ENCODE measurements at places on chromosomes 4 and X.

DNA sequence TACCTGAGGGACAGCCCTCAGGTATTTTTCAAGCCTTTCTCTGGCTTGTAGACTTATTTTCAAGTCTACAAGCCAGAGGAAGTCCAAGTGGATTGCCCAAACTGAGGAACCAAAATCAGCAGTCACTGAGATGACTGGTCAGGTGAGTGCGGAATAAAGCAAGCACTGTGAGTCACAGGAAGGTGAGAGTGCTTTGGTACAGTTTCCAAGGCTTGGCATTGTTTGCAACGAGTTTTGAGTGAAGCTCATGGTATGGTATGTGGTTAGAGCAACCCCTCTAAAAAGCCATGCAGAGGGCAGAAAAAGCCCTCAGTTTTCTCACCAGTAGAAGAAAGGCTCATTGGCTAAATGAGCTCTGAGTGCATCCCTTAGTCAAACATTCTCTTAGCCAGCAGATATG, 112.8 kb upstream of the EOLA2 start:
- no peak overlapping the region for H3K4me3 ChIP-seq
- DNase-seq = no peak
- no peaks in the 10 kb centered on the region for H3K36me3 ChIP-seq
- H3K4me1 ChIP-seq = peaks cover 3% of the 10 kb centered on the region

- H3K36me3 ChIP-seq = no peaks in the 10 kb centered on the region
- no peak for DNase-seq
- no peaks in the 10 kb centered on the region for H3K27me3 ChIP-seq
Measured at GRCh38 chr4:113701169-113701568, 60.4 kb downstream of the CAMK2D start.

GRCh38 chr4:80073473-80074008, 512 bp upstream of the ANTXR2 start:
- H3K27me3 ChIP-seq = peaks cover 36% of the 10 kb centered on the region
- H3K4me1 ChIP-seq = peaks cover 23% of the 10 kb centered on the region
- peak overlapping the region; percentile 95 for H3K4me3 ChIP-seq
- DNase-seq = no peak

DNA sequence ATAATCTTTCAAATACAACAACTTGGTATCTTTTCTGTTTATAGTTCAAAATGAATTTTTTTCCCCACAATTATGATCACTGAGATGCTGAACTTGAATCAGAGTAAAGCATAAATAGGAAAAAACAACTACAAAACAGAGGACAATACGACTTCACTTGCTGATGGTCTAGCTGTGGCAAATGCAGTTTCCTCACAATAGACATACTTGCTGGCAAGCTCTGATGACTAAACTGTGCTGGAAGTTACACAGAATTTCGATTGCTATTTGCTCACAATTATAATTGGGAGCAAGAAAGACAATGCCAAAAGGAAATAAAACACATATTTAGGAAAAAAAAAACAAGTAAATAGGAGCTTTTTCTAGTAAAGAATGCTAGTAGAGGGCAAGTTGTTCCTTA, 14.7 kb downstream of the VEGFC start:
- H3K4me1 ChIP-seq = peaks cover 6% of the 10 kb centered on the region
- H3K27ac ChIP-seq = no peak overlapping the region
- DNase-seq = no peak
- no peak overlapping the region for H3K4me3 ChIP-seq
- H3K27me3 ChIP-seq = no peaks in the 10 kb centered on the region

- no peak overlapping the region for H3K27ac ChIP-seq
- 0 out of 2 replicates have a peak, but pooled peaks cover 4% of the 10 kb centered on the region for H3K36me3 ChIP-seq
- peaks cover 6% of the 10 kb centered on the region for H3K4me1 ChIP-seq
- no peak overlapping the region for H3K4me3 ChIP-seq
- no peak for DNase-seq
- no peaks in the 10 kb centered on the region for H3K27me3 ChIP-seq
Measured at GRCh38 chrX:17987783-17988182, 126.7 kb upstream of the RAI2 start.

DNA sequence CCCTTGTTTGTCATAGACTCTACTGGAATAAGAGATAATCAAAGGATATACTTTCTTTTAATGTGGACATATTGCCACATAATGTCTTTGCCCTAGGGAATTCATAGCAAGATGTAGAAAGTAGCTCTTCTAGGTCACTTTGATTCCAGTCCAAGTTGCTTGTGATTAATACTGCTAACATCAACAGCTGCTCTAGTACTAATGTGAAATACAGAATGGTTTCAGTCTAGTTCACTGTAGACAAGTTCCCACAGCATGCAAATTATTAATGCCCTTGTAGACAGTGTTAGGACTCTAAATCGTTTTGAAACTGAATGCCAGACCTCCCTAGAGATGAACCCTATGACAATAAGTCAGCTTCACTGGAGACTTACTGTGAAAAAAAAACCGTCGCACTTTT, 494.6 kb upstream of the ATOH1 start:
- H3K36me3 ChIP-seq = no peaks in the 10 kb centered on the region
- no peak overlapping the region for H3K27ac ChIP-seq
- no peak overlapping the region for H3K4me3 ChIP-seq
- H3K27me3 ChIP-seq = no peaks in the 10 kb centered on the region
- no peaks in the 10 kb centered on the region for H3K4me1 ChIP-seq

DNA sequence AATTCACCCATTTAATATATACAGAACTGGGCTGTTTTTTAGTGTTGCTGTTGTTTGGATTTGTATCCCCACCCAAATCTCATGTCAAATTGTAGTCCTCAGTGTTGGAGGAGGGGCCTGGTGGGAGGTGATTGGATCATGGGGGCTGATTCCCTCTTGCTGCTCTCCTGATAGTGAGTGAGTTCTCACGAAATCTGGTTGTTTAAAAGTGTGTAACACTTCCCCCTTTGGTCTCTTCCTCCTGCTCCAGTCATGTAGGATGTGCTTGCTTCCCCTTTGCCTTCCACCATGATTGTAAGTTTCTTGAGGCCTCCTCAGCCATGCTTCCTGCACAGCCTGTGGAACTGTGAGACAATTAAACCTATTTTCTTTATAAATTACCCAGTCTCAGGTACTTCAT, 141.6 kb upstream of the AADAT start:
- DNase-seq = no peak
- no peak overlapping the region for H3K4me3 ChIP-seq
- no peak overlapping the region for H3K27ac ChIP-seq
- peaks cover 12% of the 10 kb centered on the region for H3K4me1 ChIP-seq
- no peaks in the 10 kb centered on the region for H3K36me3 ChIP-seq

DNA sequence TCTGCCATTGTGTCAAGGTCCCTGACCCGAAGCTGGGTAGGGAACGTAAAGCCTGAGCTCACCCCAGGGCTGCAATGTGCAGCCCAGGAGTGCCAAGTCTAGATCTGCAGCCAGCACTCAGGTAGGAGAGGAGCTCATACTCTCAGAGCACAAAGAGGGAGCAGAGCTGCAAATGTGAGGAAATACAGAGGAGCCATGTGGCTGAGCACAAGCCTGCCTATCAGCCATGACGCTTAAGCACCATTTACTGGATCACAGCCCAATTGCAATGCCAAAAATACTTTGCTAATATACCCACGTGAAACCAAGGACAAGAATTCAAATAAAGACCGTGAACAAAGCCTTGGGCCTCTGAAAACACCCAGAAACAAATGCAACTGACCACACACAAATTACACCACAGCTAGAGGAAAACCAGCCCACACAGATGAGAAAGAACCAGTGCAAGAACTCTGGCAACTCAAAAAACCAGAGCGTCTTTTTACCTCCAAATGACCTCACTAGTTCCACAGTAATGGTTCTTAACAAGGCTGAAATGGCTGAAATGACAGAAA, 69.0 kb upstream of the HPF1 start:
- H3K4me3 ChIP-seq = no peak overlapping the region
- H3K36me3 ChIP-seq = peaks cover 16% of the 10 kb centered on the region
- H3K4me1 ChIP-seq = no peaks in the 10 kb centered on the region
- no peak overlapping the region for H3K27ac ChIP-seq
- DNase-seq = no peak

DNA sequence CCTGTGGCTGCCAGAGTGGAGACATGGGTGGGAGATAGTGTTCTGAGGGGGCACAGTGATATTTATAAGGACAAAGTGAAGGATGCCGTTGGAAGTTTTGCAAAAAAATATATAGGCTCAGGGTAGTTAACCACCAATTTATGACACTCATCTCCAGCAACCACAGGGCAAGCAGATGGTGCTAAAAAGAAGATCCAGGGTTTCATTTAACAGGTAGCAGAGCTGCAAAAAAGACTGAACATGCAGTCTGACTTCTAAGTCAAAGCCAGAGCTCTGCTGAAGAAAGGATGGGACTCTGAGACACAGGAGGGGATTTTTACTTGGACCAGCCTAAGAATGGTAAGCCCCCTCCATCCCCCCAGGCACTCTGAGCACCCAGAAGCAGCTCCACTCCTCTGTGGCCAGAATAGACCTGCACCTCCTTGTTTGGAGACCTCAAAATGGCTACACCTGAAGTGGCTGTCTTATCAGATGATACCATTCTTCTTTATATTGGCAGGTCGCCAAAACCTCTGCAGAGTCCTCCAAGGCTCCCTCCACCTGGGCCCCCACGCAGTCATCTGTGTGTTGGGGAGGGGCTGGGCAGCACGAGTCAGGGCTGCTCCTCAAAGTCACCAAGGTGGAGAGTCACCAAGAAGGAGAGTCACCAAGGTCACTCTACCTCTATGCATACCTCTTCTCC, 161.4 kb upstream of the FAM9B start:
- no peaks in the 10 kb centered on the region for H3K36me3 ChIP-seq
- H3K27me3 ChIP-seq = no peaks in the 10 kb centered on the region

- H3K36me3 ChIP-seq = 0 out of 2 replicates have a peak, but pooled peaks cover 2% of the 10 kb centered on the region
- no peak overlapping the region for H3K4me3 ChIP-seq
- DNase-seq = no peak
- H3K4me1 ChIP-seq = peaks cover 70% of the 10 kb centered on the region
- H3K27ac ChIP-seq = peak overlapping the region; percentile 98
Measured at GRCh38 chr4:26299254-26299882, 21.4 kb upstream of the RBPJ start.

DNA sequence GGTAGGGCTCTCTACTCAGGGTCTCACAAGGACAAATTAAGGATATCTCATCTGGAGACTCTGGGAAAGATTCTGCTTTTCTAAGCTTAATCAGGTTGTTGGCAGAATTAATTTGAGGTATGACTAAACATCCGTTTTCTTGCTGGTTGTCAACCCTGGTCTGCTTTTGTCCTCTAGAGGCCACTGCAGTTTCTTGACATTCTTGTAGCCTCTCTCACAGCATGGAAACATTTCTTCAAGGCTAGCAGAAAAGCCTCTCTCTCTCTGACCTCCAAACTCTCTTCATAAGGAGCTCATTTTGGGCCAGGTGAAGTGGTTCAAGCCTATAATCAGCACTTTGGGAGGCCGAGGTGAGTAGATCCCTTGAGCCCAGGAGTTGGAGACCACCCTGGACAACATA, 749.5 kb upstream of the PCDH7 start:
- no peaks in the 10 kb centered on the region for H3K27me3 ChIP-seq
- H3K36me3 ChIP-seq = no peaks in the 10 kb centered on the region
- no peak overlapping the region for H3K4me3 ChIP-seq
- no peak overlapping the region for H3K27ac ChIP-seq
- DNase-seq = no peak
- H3K4me1 ChIP-seq = 0 out of 2 replicates have a peak, but pooled peaks cover 3% of the 10 kb centered on the region

GRCh38 chr4:70721747-70722146, at the start of gene RUFY3:
Gene RUFY3, plus strand, starts transcription at chr4:70721964. Its CDS starts 610 bp downstream, at chr4:70722574.
- H3K27ac ChIP-seq = peak within 1 kb of the TSS; percentile 28
- H3K4me3 ChIP-seq = no peak within 1 kb of the TSS
- no peak for DNase-seq
- peaks cover 16% of the 10 kb centered on the region for H3K4me1 ChIP-seq
- no peaks in the 10 kb centered on the region for H3K27me3 ChIP-seq

- H3K27ac ChIP-seq = no peak overlapping the region
- peak; percentile 35 for DNase-seq
- H3K36me3 ChIP-seq = no peaks in the 10 kb centered on the region
- peaks cover 47% of the 10 kb centered on the region for H3K4me1 ChIP-seq
- H3K27me3 ChIP-seq = no peaks in the 10 kb centered on the region
Measured at GRCh38 chr4:112234952-112235609, 3.5 kb downstream of the AP1AR start.

DNA sequence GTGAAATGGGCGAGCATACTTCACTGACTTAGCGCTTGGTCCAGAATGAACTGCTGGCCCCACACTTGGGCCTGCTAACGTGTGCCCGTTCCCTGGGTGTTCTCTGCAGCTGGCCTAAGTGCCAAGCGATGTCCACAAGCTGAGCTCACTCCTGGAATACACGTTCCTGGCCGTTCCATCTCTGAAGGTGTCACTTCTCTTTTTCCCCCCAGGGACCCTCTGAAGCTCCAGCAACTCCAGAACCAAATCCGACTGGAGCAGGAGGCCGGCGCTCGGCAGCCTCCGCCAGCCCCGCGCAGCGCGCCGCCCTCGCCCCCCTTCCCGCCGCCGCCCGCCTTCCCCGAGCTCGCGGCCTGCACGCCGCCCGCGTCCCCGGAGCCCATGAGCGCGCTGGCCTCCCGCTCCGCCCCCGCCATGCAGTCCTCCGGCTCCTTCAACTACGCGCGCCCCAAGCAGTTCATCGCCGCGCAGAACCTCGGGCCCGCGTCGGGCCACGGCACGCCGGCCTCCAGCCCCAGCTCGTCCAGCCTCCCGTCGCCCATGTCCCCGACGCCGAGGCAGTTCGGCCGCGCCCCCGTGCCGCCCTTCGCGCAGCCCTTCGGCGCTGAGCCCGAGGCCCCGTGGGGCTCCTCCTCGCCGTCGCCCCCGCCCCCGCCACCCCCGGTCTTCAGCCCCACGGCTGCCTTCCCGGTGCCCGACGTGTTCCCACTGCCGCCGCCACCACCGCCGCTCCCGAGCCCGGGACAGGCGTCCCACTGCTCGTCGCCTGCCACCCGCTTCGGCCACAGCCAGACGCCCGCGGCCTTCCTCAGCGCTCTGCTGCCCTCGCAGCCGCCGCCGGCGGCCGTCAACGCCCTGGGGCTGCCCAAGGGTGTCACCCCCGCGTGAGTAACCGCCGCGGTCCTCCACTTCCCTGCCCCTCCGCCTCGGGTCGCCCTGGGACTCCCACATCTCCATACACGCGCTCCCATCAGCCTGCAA, 132.3 kb downstream of the CBR4 start:
- H3K36me3 ChIP-seq = no peaks in the 10 kb centered on the region
- peaks cover 14% of the 10 kb centered on the region for H3K4me1 ChIP-seq
- peak; percentile 61 for DNase-seq
- H3K27ac ChIP-seq = no peak overlapping the region
- peaks cover 36% of the 10 kb centered on the region for H3K27me3 ChIP-seq

- peaks cover 7% of the 10 kb centered on the region for H3K36me3 ChIP-seq
- no peak for DNase-seq
- no peak overlapping the region for H3K4me3 ChIP-seq
- no peaks in the 10 kb centered on the region for H3K27me3 ChIP-seq
- H3K4me1 ChIP-seq = no peaks in the 10 kb centered on the region
- no peak overlapping the region for H3K27ac ChIP-seq
Measured at GRCh38 chrX:77003956-77004355, 443.2 kb upstream of the FGF16 start.
